ENCODE measurements at places on chromosomes 1 and 21.

DNA sequence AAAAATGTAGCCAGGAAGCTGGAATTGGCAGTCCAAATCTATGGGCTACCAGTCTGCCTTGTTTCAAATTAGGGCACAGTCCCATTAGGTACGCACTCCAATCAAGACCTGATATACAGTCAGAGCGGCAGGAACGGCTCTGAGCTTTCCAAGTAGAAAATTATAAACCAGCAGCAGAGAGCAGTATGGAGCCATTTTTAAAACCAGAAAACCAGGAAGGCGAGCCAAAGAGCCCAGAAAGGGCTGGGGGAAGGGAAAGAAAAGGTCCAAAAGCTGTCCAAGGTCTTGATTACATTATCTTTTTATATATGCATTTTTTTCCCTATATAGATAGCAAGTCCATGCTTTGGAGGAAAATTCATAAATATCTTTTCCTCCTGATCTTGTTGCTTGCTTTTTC lies 719.0 kb downstream of the RWDD3 start:
- peak; percentile 6 for DNase-seq

DNA sequence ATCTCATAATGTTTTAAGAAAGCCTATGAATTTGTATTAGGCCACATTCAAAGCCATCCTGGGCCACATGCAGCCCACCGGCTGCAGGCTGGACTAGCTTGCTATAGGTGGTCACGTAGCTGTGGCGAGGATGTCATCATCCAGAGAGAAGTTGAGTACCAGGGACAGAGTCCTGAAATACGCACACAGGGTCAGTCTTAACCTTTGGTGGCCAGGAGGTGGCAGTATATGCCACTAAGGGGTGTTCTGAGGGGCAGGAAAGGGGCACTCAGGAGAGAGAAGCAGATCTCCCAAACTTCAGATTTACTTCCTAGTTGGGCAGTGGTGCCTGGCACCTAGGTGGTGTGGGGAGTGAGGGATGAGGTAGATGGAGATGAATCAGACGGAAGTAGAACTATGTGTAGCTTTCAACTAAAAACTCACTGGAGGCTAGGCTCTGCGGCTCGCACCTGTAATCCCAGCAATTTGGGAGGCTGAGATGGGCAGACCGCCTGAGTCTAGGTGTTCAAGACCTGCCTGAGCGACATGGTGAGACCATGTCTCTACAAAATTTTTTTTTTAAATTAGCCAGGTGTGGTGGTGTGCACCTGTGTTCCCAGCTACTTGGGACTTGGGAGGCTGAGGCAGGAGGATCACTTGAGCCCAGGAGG lies 16.3 kb upstream of the CDK18 start:
- DNase-seq: peak; percentile 64

GRCh38 chr1:21233490-21233889 lies 56.8 kb downstream of the ECE1 start:
- DNase-seq: no peak

DNA sequence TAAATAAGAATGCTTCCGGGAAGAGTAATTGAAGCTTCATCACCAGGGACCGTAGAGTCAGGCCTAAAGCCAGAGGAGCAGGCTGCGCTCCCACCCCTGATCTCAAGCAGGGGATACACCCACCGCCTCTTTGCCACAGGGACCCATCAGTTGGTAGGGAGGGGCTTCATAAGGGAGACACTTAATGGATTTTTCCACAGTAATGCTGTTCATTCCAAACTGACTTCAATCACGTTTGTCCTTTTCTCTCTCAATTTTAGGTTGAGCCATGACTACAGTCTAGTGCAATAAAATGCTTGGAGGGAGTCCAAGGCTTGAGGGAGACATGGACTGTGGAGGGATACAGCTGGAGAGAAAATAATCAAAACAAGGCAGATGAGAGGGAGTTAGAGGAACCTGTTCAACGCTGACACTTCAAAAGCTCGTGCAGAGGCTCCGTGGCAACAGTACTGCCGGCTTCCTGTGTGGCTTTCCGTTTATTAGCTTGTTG lies 111.5 kb downstream of the SEC16B start:
- peak; percentile 58 for DNase-seq

DNA sequence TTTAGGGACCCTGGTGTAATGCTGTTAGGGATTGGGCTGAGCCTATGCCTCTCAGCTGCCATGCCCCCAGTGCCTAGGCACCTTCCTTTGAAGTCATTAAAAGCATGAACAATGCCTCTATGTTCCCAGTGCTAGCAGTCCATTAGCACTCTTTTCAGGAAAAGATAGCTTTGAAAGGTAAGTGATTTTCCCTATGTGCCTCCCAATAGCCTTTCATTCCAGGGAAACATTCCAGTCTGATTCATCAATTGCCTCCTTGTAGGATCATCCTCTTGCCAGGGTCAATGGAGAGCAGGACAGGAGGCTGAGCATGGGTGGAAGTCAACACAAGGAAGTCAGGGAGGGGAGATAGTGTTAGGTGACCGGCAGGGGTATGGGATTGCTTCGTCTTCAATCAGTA lies 8.6 kb upstream of the IGSF21 start:
- no peak for DNase-seq

DNA sequence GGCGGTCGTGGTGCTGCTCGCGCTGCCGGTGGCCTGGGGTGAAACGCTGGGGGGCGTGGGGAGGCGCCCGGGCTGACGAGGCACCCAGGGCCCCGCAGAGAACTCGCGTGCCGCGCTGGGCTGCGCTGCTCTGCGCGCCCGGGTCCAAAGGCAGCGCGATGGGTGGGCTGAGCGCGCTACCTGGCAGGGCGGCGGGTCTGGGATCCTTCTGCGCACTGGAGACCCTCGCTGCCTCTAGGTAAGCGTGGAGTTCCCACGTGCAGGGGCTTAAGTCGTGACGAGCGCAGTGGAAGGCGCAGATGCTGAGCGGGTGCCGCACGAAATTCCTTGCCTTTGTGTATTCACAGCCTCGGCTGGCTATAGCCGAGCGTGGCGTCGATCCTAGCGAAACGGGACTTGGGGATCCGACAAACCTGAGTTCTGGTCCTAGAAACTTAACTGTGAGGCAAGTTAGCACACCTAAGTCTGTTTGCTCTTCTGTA lies 24.6 kb downstream of the CR1L start:
- DNase-seq: no peak

Data from SHP77 (cell line).